ENCODE measurements at places on chromosomes 13 and 19.

- H3K4me3 ChIP-seq, result no peak overlapping the region
- H3K4me1 ChIP-seq, result peaks cover 26% of the 10 kb centered on the region
- H3K36me3 ChIP-seq, result no peaks in the 10 kb centered on the region
- H3K27me3 ChIP-seq, result no peaks in the 10 kb centered on the region
These were observed 13.1 kb upstream of the FOXO1 start for GRCh38 chr13:40679480-40679985.

- no peaks in the 10 kb centered on the region for H3K27me3 ChIP-seq
- no peak for DNase-seq
- no peak overlapping the region for H3K27ac ChIP-seq
- H3K4me1 ChIP-seq, result peaks cover 6% of the 10 kb centered on the region
- H3K4me3 ChIP-seq, result no peak overlapping the region
These were observed 76.5 kb upstream of the TEX29 start for GRCh38 chr13:111243981-111244380.

- H3K4me1 ChIP-seq, result peaks cover 29% of the 10 kb centered on the region
- DNase-seq, result peak; percentile 74
- H3K4me3 ChIP-seq, result no peak overlapping the region
- H3K36me3 ChIP-seq, result no peaks in the 10 kb centered on the region
These were observed 16.4 kb upstream of the CYP2B6 start for GRCh38 chr19:40974633-40975037.

GRCh38 chr19:12318782-12319413 is 14.5 kb downstream of the ZNF563 start:
- no peaks in the 10 kb centered on the region for H3K4me1 ChIP-seq
- no peaks in the 10 kb centered on the region for H3K27me3 ChIP-seq
- peaks cover 30% of the 10 kb centered on the region for H3K36me3 ChIP-seq
- H3K4me3 ChIP-seq, result no peak overlapping the region
- DNase-seq, result no peak

- no peaks in the 10 kb centered on the region for H3K4me1 ChIP-seq
- H3K36me3 ChIP-seq, result no peaks in the 10 kb centered on the region
- no peak for DNase-seq
- H3K4me3 ChIP-seq, result no peak overlapping the region
These were observed 621.1 kb upstream of the KLHL1 start for GRCh38 chr13:70729369-70729768.

DNA sequence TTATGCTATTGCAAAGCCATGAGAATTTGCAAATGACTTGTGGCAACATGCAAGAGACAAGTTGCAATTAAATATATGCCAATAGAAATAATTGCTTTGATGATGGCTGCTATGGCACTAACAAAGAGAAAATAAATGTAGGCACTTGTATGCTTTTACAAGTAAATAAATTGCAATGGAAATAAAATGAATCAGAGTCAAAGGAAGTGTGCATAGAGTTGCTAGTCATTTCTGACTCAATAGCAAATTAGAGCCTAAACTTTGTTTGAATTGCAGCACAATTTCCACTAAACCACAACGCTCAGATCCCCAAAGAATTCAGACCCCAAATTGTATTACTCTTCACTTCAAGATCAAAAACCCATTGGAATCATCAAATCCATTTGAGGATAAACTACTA is 792.1 kb upstream of the ARGLU1 start:
- H3K4me3 ChIP-seq, result no peak overlapping the region
- no peaks in the 10 kb centered on the region for H3K36me3 ChIP-seq
- DNase-seq, result no peak
- H3K27me3 ChIP-seq, result no peaks in the 10 kb centered on the region
- H3K27ac ChIP-seq, result no peak overlapping the region

DNA sequence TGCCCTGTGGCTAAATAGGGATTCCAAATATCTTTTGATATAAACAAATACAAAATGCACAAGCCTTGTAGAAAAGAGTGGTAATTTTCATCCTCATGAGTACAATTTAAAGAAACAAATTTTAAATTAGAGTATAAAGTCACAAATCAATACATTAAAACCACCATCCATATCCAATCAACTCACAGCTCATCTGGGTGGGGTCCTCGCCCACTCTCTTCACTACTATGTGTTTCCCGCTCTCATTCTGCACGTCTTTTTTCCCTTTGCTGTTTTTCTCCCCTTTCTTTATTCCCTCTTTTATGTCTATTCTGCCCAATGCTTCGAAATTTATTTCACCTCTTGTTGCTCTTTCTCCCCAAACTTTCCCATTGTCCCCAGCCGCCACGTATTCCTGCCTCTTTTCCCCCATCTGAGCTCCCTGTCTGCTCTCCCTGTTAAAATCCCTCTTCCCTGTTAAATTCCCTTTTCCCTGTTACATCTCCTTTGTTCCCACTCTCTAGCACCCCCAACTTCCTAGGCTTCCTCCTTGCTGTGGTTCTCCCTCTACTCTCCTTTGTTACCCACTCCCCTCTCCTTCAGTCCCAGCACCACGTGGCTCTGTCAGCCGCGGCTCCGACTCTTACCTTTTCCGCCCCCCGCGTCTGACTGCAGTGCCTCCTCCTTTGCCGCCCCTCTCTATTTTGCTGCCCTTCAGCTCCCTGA is 1.3 kb downstream of the ZNF616 start:
- DNase-seq, result peak; percentile 8
- H3K4me3 ChIP-seq, result peak overlapping the region; percentile 90
- H3K27ac ChIP-seq, result peak overlapping the region; percentile 96
- H3K27me3 ChIP-seq, result no peaks in the 10 kb centered on the region
- H3K36me3 ChIP-seq, result peaks cover 29% of the 10 kb centered on the region

DNA sequence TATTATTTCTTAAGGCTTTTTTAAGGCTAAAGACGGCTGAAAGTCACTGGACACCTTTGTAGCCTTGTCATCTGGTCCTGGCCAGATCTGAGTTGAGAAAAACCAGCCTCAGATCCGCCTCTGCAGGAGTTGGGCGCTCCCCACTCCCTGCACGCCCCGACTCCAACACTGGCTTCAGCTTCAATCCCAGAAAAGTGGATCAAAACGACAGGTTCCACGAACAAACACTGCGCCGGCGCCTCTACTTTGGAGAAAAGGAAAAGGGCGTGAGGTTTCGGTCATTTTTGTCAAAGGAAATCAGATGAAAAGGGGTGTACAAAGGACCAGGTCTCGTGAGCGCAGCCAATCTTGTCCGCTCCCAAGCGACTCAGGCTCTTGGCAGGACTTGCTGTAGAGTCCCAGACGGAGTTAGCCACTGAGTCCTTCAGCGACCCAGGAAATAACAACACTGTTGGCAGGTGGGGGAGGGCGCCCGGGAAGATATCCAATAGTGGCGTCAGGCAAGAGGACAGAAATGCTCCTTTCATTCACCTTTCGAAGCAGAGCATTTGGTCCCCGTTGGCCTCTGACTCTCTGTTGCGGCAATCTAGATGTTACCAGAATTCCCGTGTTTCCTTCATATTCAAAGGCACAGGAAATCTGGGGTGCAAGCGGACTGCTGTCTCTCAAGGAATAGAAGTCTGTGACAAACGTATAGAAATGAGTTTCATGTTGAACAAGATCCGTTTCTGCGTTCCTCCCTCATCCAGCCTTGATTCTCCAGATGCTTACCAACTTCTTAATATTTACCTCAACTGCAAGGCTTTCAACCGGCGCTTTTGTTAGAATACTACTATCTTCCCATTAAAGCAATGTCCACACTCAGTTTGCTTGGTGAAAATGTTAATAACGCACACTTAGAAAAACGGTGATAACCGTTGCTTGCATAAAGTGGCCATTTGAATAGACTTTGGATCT is 1.8 kb upstream of the CCNA1 start:
- peak overlapping the region; percentile 47 for H3K4me3 ChIP-seq
- H3K36me3 ChIP-seq, result no peaks in the 10 kb centered on the region
- H3K27me3 ChIP-seq, result peaks cover 76% of the 10 kb centered on the region
- peaks cover 8% of the 10 kb centered on the region for H3K4me1 ChIP-seq

All from activated T-cell treated with anti-CD3 and anti-CD28 coated beads, Interleukin-2, amount 50 U/mL, for 72 hours (primary cell).